HAP-1 (cell line): ENCODE measurements at places on chromosomes 5 and 9.

DNA sequence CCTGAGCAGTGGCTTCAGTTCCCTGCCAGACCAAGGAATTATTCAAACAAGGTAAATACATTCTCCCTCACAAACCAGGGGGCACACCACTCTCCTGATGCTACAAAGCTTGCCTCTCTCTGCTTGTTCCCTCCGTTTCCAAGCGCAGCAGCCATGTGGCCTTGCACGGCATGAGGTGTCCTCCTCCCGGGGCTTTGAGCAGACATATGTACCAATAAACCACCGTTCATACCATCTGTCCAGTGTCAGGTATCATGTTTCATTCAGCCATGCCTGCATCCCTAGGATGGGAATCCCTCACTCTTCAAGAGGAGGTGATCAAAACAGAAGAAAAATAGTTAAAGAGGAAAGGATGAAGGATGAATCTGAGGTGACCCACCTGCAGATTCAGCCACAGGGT is 282.7 kb downstream of the ENC1 start:
- no peak for DNase-seq

GRCh38 chr5:134345996-134346395 is 21.0 kb downstream of the CDKL3 start:
- DNase-seq = no peak

- no peak for DNase-seq
Measured at GRCh38 chr9:4114569-4115505, 185.0 kb downstream of the GLIS3 start.

- DNase-seq = peak; percentile 83
Measured at GRCh38 chr9:128072144-128073021, 4.4 kb downstream of the SLC25A25 start.

- no peak for DNase-seq
Measured at GRCh38 chr5:113065626-113066025, 89.0 kb downstream of the DCP2 start.

- no peak for DNase-seq
Measured at GRCh38 chr5:11918463-11919045, 14.3 kb upstream of the CTNND2 start.

DNA sequence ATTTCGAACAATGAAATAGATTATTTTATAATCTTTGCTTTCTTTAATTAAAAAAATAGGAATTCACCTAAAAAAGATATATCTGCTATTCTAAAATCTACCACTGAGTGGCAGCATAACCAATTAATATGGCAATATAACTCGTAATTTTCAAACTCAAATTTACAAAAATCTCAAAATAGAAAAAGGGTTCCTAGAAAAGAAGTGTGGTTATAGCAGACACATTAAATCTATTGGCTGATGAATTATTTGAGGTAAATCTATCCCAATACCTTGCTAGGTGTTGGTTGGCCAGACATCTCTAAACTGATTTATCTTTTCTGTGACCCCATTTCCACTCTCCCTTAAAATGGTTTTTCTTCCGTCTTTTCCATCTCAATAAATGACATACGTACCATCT is 30.2 kb upstream of the NRG2 start:
- DNase-seq = no peak

GRCh38 chr5:43174586-43174985 is 17.4 kb upstream of the NIM1K start:
- no peak for DNase-seq

- DNase-seq = no peak
Measured at GRCh38 chr5:102886586-102886985, 131.5 kb downstream of the PAM start.

DNA sequence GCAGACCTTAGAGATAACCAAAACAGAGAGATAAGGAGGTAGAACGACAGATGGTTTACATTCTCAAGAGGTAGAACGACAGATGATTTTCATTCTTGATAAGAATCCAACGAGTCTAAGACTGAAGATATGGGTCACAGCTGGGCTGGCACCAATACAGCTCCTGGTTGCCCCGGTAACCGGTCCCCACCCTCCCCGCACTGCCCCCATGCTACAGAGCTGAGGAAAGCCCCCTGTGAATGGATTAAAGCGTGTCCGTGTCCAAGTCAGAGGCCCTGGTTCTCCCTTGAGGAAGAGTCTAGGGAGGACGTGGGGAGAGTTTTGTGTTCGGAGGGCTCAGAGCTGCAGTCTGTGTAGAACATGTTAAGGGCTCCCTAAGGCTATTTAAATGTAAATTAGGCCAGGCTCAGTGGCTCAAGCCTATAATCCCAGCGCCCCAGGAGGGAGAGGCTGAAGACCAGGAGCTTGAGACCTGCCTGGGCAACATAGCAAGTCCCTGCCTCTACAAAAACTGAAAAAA is 8.1 kb downstream of the IDNK start:
- DNase-seq = peak; percentile 88

DNA sequence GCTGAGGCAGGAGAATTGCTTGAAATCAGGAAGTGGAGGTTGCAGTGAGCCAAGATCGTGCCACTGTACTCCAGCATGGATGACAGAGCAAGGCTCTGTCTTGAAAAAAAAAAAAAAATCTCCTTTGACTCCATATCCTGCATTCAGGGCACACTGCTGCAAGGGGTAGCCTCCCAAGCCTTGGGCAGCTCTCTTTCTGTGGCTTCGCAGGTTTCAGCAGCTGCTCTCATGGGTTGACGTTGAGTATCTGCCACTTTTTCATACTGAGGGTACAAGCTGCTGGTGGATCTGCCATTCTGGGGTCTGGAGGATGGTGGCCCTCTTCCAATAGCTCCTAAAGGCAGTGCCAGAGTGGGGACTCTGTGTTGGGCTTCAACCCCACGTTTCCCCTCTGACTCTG is 2198.1 kb upstream of the WWC1 start:
- DNase-seq = no peak

DNA sequence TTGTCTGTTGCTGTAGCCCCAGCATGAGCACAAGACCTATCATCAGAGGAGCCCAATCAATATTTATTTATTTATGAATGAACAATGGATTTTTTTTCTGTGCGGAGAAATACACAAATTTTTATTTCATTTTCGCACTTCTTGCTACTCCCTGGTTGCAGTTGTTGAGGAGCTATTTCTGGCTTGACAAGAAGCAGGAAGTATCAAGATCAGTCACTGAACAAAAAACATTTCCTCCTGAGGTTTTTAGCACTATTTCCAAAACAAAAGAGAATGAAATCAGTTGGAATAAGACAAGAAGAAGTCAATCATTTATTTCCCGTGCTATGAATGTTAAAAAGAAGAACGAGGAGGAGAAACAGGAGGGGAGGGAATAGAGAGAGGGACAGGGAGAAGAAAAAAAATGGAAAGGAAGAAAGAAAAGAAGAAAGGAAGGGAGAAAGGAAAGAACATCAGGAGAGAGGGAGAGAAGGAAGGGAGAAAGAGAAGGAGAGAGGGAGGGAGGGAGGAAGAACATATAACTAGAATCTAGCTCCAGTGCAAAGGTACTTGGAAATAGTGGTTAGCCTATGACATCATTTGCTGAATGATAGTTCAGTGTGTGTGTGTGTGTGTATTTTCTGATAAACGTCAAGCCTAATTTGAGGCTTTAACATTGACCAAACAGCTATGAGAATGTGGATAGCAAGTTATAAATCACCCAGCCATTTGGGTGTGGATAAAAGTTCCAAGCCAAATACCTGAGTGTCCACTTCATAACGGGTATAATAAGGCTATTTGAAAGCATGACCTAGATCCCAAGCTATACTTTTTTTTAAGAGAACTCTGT is 586.0 kb downstream of the EBF1 start:
- no peak for DNase-seq

DNA sequence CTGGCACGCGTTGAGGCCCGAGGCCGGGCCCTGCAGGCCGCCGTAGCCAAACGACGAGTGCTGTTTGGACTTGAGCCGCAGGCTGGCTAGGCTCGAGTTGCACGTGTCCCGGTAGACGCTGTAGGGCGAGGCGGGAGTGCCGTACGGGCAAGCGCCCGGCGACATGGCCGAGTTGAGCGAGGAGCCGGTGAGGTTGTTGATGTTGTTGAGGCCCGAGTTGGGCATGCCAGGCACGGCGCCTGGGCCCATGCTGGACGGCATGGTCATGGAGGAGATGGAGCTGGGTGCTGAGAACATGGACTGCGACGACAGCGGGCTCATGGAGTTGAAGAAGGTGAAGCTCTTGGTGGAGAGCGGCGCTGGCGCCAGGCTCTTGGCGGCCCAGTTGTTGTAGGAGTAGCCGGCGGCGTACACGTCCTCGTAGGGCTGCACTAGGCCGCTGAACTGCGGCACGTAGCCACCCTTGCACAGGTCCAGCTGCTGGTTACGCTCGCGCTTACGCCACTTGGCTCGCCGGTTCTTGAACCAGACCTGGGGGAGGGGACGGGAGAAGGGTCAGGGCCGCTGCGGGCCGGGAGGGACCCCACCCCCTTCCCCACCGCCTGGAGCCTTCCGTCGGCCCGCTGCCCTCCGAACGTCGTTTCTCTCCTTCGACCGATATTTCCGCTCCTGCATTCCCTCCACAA is 5.1 kb downstream of the PITX1 start:
- no peak for DNase-seq

DNA sequence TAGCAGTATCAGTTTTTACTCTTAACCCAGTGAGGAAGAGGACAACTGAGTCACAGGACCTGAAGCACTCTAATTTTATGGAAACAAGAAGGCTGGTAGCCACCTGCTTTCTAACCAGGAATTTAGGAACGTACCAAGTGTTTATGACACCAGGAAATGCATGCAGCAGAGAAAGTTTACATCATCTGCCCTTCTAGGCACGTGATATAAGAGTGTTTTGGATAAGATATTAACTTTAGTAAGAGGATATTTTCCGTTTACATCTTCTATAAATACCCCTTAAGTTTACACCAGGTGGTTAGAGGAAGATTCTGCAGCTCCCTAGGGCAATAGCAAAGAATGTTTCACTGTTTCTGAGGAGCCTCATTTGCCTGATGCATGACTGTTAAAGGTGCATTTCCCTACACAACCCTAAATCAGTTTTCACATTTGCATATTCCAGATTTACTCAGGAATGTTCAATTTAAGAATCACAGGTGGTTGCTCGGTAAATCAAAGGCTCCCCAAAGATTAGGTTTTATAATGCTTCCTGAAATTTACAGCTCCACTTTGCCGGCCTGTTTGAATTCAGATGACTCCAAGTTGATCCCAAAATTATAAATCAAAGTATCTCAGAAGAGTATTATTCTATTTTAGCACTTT is 1.8 kb downstream of the TSC1 start:
- DNase-seq = no peak

- DNase-seq = no peak
Measured at GRCh38 chr5:446066-446882, 3.3 kb downstream of the EXOC3 start.

- DNase-seq = no peak
Measured at GRCh38 chr5:32273821-32274220, 38.9 kb downstream of the MTMR12 start.

DNA sequence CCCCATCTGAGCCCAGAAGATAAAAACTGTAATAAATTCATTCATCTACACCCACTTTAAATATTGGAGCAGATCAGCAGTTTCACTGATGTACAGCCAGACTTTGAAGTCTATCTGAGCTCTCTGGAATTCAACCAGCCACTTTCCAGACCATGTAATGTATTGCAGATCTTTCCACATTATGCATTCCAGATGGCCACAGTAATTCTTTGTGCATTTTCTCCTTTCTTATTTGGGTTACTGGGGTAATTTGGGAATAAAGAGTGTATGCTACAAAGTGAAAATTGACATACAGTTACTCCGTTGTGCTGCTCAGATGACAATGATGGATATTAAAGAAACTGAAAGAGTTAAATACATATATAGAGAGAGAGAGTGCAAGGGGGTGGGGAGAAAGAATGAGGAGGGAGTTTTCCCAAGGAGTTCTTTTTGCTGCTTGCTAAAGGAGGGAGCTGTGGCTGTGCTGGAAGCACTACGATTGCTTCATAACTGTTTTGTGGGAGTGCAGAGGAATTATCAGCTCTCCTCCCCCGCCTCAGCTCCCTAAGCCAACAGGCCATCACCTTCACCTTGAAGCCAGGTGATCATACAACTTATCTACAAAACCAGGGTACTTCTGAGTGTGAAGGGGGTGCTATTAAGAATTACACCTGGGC is 152.8 kb downstream of the GAS1 start:
- no peak for DNase-seq

DNA sequence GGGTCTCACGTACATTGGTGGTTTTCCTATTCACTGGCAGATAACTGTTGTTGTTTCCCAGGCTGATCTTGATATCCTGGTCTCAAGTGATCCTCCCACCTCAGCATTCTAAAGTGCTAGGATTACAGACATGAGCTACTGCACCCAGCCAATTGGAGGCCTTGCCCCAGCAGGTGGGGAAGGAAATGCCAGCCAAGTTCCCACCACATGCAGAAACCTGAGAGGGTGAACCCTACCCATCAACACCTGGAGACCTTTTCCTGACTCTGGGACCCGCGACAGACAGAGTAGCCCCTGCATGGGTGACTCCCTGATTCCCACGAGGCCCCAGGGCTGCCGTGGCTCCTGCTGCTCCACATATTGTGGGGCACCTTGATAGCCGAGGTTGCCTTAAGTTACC is 107.7 kb downstream of the GDA start:
- no peak for DNase-seq

DNA sequence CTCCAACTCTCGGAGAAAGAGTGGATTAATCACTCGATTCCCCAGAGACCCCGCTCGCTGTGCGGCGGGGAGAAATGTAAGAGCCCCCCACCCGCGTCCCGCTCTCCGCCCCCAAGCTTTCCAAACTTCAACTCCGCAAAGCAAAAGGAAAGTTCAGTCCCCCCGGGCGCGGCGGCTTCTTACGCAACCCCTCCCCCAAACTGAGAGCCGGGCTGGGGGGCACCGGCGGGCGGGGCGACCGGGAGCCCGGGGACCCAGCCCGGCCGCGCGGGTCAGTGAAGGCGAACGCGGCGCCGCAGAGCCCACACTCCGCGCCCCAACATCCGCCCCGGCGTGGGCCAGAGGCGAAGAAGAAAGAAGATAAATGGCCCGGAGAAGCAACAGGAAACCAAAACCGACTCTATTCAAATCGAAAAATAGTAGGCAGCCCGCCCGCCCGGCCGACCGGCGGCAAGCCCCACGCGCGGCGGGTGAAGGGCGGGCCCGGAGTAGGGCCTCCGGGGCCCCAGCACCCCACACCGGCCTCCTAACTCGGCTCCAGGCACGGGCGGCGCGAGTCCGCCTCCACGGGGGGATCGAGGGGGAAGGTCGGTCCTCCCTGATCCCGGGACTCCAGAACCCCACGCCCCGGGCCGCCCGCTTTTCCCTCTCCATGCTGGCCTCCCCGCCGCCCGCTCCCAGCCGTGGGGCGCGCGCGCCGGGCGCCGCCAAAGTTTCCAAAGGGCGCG is 720 bp downstream of the NOTCH1 start:
- peak; percentile 49 for DNase-seq

DNA sequence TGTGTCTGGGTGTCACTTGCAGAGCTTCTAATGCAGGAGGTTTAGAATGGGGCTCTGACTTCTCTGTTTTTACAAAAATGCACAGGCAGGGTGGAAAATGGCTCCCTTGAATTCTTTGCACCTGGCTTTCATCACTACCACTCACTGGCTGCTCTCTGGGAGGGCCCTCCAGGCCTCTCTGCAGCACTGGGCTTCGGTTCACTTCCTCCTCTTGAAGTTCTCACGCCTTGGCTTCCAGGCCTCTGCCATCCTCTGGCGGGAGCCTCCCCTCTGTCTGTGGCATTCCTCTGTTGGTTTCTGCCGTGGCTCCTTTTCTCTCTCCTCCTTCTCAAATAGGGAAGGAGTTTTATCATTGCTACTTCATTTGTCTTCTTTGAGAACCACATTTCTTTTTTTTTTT is 2.8 kb upstream of the PRLR start:
- DNase-seq = no peak

- no peak for DNase-seq
Measured at GRCh38 chr5:17679597-17680203, 45.4 kb downstream of the TAF11L14 start.

- no peak for DNase-seq
Measured at GRCh38 chr5:74067748-74068541, 441.9 kb downstream of the ARHGEF28 start.
